ENCODE measurements at places on chromosomes 1 and 21.
A peak's percentile ranks its signal among the peaks of the same experiment; 100 is the strongest.

GRCh38 chr1:246280551-246280950 is 226.5 kb downstream of the SMYD3 start:
- peak; percentile 57 for DNase-seq

GRCh38 chr21:14866859-14867765 is 197.7 kb downstream of the NRIP1 start:
- DNase-seq = no peak

DNA sequence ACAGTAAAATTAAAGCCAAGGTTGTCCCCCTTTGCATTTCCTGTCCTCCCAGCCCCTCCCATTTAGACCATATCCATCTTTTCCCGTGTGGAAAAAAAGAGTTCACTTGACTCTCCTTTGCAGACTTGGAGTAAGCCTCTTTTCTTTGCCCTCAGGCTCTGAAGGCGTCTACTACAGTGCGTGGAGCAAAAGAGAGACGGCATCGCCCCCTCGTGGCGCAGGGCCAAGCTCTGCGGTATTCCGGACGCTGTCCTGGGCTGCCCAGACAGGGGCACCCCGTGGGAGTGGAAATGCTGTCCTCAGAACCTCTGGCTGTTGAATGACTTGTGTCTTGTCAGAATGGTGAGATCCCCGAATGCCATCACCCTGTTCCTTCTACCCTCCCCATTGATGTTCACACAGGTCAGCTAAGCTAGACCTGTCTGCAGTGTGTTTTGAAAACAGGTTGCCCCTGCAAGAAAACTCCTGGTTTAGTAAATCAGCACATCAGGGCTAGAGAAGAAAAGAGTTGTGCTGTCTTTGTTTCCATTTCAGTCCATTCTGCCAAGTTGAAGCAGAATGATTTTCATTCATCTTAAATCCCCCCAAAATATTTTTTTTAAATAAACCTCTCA is 12.3 kb upstream of the GJA8 start:
- DNase-seq = peak; percentile 12

DNA sequence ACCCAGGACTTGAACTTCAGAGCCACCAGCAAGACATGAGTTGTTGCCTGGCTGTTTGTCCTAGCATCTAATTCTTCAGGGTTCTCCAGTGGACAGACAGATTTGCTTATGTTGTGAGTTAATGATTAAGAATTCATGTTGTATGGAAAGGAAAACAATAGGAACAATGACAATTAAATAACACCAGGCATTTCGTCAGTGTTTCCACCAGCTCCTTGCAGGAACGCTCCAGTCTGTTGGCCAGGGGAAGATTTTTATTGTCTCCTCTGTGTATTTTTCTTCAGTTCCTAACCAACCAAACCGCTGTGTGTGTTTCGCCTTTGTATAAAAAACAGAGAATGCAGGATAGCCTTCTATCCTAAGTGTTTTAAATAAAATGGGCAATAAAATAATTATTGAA is 64.4 kb upstream of the PTGFR start:
- DNase-seq = no peak

DNA sequence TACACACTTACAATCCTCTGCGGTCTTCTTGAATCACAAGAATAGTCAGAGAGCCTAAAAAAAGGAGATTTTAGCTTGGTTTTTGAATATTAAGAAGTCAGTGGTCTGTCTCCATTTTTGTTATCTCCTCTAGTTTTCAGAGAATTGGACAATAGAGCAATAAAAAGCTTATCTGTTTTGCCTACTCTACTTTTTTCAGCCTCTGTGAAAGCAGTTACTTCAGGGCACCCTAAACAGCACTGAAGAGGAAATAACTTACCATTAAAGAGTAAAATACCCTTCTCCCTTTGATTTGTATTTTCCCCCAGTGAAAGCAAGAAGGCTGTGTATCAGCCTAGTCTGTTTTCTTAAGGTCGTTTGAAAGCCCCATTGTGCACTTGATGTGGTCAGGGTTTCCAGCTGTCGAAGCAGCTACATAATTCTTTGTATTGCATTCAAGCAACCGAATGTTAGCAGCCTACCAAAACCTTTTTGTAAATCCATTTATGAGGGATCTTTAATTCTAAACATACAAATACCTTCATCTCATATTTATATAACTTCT is 1.0 kb downstream of the NTMT2 start:
- DNase-seq = no peak

DNA sequence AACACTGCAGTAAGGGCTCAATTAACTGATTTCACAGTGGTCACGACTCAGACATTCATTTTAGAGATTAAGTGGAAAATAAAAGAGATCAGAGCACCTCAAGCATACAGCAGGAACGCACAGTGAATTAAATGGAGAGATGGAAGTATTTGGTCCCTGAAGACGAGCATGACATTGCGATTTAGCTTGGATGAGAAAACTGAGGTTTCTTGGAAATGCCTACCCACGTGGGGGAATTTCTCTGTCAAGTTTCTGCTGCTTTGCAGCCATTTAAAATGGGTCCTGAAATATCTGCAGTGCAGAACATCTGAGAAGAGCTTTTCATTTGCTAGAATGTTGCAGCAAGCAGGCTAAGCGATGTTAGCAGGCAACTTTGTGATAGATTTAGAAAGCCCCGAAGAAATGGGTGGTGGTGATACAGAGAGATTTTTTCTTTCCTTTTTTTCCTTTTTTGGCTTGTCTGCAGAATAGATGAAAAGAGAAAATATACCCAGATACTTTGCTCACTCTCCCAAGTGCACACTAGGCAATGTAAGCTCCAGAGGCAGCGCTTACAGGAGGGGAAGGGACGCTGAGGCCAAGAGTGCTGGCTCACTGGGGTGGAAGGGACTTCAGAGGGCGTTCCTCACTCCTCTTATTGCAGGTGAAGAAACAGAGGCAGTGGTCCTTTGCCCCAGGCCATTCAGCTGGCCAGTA is 258.0 kb downstream of the KCNJ6 start:
- DNase-seq = no peak

DNA sequence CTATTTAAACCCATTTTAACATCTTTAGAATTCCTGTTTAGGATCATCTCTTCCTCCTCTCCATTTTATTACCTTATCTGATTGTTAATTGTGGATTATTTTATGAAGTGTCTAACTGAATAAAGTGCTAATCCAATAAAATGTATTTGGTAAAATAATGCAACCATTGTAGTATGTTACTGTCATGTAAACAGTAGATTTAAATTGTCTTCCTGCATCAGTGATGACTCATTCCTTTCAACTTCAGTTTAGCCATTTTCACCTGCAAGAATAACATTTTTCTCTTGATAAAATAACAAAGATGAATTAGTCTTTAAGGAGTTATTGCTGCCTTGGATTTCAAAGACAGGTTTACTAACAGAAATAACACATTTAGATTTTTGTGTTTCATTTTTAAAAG is 5.4 kb downstream of the PPP2R5A start:
- no peak for DNase-seq

DNA sequence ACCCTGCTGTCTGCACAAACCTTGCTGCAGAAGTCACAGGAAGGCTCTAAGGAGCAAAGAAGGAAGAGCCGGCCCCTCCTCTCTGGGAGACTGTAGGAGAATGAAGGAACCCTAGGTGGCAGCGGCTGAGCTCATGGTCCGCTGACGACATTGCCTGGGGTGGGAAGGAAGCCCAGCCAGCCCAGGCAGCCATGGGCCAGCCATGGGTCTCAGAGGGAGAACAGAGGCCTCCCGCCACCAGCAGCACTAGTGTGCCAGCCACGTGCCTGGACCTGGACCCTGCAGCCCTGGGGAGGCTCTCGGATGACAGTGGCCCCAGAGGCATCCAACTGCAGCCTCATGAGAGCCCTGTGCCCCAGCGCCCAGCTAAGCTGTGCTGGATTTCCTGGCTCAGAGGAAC is 49.2 kb upstream of the POFUT2 start:
- peak; percentile 22 for DNase-seq

- no peak for DNase-seq
Measured at GRCh38 chr1:203272633-203273205, 32.6 kb upstream of the BTG2 start.

GRCh38 chr1:59520827-59521418 is 224.0 kb downstream of the FGGY start:
- DNase-seq = no peak

GRCh38 chr1:78919150-78919549 is 87.4 kb downstream of the ADGRL4 start:
- no peak for DNase-seq

- no peak for DNase-seq
Measured at GRCh38 chr1:25893116-25893515, 13.1 kb downstream of the STMN1 start.

- DNase-seq = no peak
Measured at GRCh38 chr1:226370144-226370923, 37.6 kb downstream of the PARP1 start.

DNA sequence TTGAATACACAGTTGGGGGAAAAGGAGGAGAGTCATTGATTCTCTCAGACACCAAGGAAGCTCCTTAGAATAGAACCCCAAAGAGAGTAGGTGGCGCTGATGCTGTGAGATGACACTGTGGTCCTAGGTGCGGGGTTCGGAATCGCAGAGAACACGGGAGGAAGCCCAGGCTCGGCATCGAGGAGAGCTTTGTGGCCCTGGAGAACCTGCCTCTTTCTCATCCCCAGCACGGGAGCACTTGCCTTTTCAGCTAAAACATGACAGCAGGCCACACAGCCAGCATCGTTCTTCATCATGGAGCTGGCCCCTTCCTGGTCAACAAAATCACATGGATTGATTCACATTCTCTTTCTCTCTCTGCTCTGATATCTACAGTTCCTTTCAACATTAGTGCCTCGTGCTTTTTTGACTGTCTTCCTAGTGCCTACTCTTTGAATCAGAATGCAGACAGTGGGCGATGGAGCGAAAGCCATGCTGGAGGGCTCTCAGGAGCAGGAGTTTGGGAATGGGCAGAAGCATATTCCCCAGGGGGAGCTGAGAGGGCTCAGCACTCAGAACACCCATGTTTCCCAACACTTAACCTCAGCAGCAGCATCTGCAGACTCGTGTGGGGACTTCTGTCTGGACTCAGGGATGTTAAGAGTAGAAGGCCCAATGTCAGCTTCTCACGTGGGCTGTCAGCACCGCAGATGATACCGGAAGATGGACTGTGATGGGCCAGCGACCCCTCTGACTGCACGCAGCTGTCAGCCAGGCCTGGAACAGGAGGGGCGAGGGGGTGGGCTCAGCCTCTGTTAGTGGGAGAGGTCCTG is 539.4 kb downstream of the KIF26B start:
- DNase-seq = no peak

DNA sequence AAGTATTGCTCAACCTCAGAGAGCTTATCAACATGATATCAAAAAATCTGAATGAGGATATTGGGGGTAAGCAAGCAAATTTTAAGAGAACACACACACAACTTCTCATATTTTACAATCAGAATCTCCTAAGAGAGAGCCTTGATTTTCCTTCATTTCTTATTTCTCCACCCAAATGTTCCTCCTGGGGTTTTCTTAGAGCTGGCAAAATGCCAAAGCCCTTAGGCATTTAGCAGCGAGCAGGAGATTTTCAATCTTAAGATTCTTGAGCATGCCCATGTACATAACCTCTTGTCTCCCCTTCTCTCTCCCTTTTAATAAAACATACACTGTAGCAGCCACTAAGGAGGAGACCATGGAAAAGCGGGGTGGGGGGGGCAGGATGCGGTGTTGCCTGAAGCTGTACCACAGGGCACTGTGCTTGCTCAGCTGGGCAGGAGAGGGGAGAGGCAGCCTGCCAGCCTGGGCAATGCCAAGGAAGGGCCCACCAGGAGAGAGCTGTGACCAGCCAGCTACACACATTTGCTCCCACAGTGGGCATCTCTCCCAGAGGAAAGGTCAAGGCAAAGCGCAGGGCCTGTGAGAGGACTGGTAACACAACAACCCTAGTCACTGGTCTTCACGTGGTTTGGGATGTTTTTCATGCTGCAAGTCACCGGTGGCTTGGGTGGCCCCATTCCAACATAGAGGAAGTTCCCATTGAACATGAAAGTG is 4.3 kb downstream of the BRINP2 start:
- DNase-seq = peak; percentile 53

DNA sequence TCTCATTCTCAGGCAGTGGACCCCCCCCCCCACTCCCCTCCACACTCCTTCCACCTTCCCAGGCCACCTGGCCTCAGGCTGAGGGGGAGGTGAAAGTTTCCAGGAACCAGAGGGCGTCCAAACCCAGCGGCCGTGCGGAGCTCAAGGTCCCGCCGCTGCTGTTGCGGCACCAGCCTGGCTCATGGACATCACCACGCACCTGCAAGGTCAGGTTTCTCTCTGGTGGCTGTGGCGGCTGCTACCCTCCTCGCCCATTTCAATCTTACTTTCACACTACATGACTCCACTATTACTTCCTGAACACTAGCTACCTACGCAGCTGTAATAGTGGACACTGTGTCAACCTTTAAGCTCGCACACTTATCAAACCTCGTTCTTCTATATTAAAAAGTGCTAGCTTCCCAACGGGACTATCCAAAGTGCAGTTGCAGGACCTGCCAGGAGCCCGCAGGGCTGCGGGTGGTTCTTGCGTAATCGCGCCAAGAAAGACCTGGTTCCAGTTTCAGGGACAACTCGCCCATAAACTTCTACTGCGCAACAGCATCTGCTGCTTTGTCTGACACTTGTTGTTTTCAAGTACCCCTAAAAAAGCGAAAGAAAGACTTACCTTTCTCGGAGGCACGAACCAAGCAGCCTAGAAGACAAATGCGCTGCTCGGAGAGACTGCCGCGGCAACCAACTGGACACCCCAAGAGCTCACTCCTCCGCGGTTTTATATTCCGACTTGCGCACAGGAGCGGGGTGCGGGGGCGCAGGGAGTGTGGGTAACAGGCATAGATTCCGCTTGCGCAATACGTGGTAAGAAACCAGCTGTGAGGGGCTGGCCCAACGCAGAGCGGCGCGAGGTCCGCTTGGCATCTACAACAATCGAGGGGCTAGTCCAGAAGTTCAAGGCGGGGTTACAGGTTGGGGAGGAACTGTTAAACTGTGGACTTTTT is at the start of gene DIRAS3:
TSS of gene DIRAS3 (minus strand) at position 687 of the 938 bp plus-strand sequence. CDS start 3,330 bp downstream, outside the sequence.
- DNase-seq = no peak

DNA sequence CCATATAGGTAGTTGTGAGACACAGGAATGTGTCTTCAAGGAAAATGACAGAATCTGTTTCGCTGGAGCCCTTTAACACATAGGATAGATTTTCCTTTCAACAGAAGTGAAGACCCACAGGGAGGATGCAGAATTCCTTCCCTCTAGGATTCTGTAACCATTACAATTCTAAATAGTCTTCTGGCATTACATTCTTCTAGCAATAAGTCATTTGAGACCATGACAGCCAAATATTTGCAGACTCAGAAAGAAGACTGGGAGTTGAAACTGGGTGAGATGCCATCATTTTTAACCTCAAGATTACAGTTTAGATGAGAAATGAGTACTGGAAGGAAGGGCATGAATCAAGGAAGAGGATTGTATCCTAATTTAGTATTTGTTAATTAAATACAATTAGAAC is 61.6 kb downstream of the ZBTB18 start:
- DNase-seq = no peak

- no peak for DNase-seq
Measured at GRCh38 chr1:210901981-210902770, 231.8 kb downstream of the KCNH1 start.

Measured in midbrain (tissue), 1 donor.